ENCODE measurements at places on chromosomes 6 and 20. TPM values are rescaled to one million over a fixed set of nuclear protein-coding genes. Genes with fewer than 3 reads are reported as not detected.

GRCh38 chr6:74134327-74134726, 438.3 kb downstream of the CD109 start:
- DNase-seq = no peak

- DNase-seq = no peak
Observed at GRCh38 chr20:10522328-10522727, 87.2 kb downstream of the SLX4IP start.

DNA sequence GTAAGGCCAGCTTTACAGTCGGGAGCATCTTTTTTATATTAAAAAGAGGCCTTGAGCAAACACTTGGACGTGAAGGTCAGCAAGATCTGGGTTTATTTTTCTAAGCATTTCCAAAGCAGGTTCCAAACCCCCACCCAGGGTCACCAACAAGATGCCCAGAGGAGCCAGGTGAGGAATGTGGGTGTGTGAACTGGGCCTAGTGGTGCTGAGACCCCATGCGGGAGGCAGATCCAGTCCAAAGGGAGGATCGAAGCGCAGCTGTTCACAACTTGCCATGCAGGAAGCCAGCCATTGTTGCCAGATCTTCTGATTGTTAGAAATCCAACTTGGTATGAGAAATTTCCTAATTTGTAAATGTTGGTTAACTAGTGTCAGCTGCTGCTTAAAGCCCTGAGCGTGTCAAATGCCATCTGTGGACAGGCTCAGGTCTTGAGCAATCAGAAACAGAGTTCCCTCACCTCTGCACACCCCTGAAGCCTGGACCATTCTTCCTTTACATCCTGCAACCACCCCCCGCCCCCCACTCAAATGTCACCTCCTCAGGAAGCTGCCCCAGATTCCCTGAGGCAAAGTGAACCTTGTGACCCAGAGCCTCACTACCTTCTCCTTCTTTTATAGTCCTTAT, 46.5 kb downstream of the NFATC2 start:
- no peak for DNase-seq

Gene CRISP2
- not detected for polyA plus RNA-seq

- DNase-seq = no peak
Observed at GRCh38 chr6:117309069-117309468, 43.7 kb downstream of the VGLL2 start.

DNA sequence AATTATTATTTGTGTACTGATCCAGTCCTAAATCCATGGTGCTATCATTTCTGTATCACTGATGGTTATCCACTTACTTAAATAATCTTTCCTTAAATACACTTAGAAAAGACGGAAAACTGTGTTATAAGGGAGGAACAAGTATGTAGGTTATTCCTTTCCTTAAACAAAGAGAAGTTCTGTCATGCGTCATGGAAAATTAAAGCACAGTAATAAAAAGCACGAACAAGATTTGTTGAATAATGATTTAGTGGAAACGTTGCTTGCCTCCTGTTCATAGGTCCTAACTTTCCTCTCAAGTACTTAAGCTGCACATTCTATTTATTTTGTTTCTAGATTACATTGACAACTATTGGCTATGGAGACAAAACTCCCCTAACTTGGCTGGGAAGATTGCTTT, 120.4 kb downstream of the KHDC1L start:
- no peak for DNase-seq

DNA sequence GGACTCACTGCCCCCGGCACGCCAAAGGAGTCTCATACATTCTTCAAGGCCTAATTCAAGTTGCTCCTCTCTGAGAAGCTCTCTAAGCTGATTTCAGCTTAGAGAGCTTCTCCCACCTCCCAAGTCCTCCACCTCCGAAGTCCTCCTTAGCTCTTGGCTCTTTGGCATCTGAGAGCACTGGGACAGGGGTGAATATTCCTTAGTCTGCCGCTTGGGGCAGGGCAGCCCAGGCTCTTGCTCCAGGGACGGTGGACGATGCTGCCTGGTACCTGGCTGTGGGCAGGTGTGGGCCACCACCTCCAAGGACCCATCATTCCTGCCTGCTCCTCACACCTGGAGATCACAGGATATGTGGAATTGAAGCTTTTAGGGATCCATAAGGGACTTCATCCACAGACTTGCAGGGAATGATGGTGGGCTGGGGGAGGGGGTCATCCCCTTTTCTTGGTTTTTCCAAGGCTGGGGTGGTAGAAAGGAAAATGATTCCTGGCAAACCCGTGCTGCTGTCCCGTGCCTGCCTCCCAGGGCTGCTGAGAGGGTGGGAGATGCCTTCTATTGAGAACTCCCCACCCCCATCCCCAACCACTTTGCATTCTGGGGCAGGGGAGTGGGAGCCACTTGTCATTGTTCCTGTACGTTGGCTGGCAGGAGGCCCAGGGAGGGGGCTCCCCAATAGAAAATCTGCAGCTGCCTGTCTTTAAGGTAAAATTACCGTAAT, 57.4 kb downstream of the ARHGAP40 start:
- peak; percentile 79 for DNase-seq

DNA sequence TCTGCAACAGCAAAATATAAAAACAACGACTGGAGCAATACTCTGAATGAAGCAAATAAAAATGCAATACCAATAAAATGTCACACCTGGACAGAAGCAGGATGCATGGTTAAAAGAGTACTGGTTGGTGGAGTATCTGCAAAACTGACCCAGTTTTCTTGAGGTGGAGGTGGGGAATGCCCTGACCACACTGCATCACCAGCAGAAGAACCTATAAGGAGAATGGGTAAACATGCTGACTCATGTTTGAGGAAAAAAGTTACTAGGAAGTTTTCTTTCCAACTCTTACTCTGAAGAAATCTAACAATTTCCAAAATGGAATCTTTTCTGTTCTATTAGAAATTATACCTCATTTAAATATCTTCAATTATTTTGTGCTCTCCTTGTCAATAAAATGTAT, 43.6 kb downstream of the REPS1 start:
- DNase-seq = peak; percentile 10

Gene HDAC2
- polyA plus RNA-seq = 103 TPM

DNA sequence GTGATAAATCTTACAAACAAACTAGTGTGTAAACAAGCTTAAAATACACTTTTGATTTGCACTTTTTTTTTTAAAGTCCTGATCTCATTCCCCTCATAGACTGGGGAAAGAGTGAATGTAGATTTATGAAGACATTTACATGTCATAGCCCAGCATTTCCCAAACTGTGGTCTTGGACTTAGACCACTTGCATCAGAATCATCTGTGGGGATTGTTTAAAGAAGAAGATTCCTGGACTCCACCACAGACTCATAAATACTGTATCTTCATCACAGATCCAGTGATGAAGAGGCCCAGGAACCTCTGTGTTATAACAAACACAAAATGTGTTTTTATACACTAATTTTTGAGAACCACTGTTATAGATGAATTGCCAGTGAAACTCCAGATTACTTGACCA, 99.5 kb downstream of the KCNQ5 start:
- DNase-seq = no peak

DNA sequence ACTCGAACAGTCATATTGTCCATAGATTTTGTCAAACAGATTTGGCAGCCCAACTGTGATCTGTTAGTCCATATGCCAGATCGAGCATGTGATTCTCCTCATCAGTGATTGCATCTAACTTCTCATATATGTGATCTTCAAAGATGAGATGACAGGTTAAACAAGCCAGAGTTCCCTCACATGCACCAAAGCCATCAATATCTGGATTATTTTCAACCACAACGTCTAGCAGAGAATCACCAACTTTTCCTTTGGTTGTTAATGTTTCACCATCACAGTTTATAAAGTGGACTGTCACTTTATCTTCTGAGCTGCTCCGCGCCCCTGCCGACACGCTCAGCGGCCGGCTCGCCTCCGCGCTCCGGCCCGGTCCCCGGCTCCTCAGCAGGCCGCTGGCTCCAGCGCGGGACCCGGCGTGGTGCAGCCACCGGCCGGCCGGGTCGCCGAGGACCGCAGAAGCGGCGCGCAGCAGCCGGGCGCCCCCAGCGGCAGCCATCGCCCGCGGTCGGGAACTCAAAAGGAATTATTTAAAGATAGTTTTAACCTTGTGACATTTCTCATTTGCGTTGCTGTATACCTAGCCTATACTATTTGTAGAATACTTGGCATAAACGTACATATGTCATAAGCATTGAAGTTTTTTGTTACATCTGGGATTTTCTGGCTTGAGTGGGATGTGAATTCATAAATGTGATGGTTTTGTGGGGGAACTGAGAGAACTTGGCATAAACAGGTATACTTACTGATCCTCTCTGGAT, 40.1 kb upstream of the DYNLRB1 start:
- DNase-seq = peak; percentile 51

Gene SLC22A1
- 1.6 TPM for polyA plus RNA-seq

DNA sequence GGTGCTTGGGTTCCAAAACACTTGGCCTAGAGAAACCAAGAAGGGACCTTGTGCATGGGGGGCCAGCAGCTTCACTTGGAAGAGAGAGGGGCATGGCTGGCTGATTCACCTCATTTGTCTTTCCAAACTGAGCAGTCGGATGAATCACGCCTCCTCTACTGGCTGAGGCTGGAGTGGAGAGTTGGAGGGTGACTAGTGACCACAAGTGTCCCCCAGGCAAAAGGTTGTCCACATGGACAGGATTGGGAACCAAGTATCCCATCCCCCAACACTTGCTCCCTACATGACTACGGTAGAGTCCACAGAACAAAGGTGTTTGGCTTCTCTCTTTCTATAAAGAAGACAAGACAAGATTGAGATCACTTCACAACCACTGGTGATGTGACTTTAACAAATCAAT, 875.6 kb downstream of the QKI start:
- DNase-seq = no peak

DNA sequence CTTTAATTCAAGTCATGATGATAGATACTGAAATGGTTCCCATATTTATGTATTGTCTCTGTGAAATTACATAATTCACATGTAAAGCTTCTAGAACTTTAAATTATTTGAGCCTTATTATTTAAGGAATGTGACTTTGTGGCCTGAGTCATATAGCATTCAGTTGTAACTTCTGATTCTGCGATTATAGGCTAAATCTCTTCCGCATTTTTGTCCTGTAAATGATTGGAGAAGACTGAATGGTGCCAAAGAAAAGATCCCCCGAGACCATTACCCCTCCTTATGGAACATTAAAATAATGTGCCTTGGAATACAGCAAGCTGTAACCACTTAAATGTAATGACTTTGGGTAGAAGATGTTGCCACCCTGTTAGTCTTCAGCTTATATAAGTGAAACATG, 63.3 kb upstream of the MAP7 start:
- peak; percentile 36 for DNase-seq

Gene ABHD16B
- not detected for polyA plus RNA-seq

GRCh38 chr20:17646209-17646960, 35.7 kb downstream of the RRBP1 start:
- no peak for DNase-seq

DNA sequence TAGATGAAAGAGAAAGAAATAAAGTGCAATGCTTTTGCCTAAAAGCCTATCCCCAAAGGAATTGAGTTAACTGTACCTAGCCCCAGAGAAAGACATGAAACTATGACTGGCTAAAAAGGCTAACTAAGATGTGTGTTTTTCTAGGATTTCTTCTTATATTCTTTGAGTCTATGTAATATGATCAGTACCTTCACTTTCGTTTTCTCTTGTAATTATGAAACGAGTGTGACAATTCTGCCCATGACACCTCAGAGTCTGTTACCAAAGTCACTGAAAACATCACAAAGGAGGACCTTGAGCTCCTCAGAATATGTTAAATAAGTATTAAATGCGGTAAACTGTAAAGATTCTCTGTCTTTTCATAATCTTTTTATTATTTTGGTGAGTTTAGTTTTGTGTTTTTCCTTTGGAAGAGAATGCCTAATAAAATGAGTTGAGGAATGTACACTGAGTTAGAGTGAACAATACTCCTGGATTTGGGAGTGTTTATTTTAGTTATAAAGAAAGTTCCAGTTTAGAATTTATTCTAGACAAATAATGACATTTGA, 141.3 kb downstream of the FUT9 start:
- no peak for DNase-seq

GRCh38 chr6:162443101-162443500, 284.5 kb downstream of the PRKN start:
- no peak for DNase-seq

GRCh38 chr6:111069382-111070104, 17.8 kb upstream of the SLC16A10 start:
- DNase-seq = no peak

Gene RAD21L1
- polyA plus RNA-seq = not detected

DNA sequence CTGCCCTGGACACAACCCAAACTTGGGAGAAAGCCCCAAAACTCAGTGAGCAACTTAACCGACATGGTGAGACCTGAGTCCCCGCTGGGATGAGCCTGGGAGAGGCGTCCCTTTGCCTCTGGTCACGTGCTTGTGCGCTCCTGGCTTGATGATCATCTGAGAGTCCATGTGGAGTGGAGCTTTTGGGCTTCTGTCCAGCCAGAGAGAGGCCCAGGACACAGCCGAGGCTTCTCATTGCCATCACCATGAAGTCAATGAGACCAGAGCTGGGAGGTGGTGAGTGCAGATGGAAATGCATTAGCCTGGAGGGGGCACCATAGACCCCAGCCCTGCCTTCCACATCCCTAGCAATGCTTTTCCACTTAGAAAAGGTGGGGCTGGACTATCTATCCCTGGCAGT, 250.0 kb downstream of the SLC24A3 start:
- no peak for DNase-seq

DNA sequence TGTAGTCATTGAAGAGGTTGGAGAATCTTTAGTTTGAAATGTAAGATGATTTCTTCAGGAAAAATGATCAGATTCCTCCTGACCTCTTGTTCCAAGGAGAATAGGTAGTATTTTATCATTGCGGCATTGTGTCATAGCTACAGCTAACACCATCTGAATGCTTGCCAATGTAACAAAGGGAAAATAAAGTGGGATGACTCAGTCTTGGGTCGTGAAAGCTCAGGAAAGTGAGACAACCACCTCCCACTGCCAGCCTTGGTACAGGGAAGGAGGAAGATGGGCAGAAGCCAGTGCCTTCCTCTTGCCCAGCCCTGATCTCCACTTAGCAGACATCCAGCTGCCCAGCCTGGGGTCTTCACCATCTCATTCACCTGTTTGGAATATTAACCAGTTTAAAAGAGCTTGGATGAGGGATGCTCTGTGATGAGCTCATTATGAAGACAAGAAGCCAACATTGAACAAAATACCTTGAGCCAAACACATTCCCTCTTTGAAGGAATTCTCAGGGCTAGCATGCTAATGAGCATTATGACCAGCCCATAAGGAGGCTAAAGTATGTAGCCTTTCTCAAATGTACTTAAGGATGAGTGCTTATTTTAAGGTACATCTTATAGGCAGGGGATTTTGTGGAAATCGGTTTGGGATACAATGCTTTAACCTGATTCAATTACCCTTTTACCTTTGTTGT, 40.0 kb upstream of the APCDD1L start:
- DNase-seq = peak; percentile 21

Gene CAGE1
- not detected for polyA plus RNA-seq

DNA sequence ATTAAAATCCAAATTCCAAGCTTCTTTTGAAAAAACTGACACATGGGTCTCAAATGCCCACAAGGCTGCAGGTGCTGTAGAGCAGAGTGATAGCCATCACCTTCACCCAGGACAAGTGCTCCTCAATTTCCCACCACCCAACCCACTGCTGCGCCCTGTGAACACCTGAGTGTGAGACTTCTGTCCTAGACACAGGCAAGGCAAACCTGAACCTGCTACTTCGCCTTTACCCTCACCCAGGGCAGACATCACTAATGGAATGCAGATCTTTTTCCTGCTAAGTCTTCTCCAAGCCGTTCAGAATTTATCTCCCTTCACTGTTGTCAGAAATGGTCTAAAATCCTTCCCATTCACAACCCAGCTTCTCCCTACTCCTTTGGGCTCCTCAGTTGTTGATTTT, 65.9 kb downstream of the PREX1 start:
- no peak for DNase-seq

Gene MYT1
- polyA plus RNA-seq = 0.26 TPM

- DNase-seq = no peak
Observed at GRCh38 chr6:155219858-155220301, 43.9 kb upstream of the CLDN20 start.

All from A549 (cell line).